ENCODE measurements at places on chromosomes 11 and 22. TPM values are rescaled to one million over a fixed set of nuclear protein-coding genes. Genes with fewer than 3 reads are reported as not detected.

Gene HEPHL1
- total RNA-seq: 0.05 TPM

Gene TEX54
- not detected for total RNA-seq

Gene VSIG10L2
- 0.31 TPM for total RNA-seq

Gene ANO5
- 4.1 TPM for total RNA-seq

Gene CD6
- 0.70 TPM for total RNA-seq

DNA sequence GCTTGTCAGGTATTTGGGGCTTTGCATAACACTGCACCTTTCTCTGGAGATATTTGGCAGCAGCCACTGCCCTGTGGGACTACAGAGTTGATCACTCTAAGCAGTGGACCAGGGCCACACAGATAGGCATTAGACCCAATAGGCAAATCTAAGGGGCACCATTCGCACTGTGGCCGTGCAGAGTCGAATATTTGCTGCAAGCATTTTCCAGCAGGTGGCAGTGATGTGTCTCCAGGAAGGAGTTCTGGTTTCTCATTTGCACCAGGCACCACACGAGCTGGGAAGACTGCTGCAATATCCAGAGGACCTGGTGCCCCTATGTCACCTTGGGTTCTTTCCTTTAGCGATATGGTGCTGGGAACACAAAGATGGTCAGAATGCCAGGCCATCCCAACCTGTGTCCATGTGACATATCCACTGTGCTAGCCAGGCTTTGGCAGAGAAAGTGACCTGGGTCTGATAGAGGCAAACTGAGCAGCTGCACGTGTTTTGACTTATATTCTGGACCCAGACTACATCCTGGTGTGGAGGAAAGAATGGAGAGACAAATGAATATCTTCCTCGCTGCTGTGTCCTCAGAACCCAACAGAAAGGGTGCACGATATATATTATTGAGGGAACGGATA lies 318.7 kb downstream of the BUD13 start:
- no peak overlapping the region for H3K4me3 ChIP-seq
- DNase-seq: no peak
- peaks cover 17% of the 10 kb centered on the region for H3K4me1 ChIP-seq

DNA sequence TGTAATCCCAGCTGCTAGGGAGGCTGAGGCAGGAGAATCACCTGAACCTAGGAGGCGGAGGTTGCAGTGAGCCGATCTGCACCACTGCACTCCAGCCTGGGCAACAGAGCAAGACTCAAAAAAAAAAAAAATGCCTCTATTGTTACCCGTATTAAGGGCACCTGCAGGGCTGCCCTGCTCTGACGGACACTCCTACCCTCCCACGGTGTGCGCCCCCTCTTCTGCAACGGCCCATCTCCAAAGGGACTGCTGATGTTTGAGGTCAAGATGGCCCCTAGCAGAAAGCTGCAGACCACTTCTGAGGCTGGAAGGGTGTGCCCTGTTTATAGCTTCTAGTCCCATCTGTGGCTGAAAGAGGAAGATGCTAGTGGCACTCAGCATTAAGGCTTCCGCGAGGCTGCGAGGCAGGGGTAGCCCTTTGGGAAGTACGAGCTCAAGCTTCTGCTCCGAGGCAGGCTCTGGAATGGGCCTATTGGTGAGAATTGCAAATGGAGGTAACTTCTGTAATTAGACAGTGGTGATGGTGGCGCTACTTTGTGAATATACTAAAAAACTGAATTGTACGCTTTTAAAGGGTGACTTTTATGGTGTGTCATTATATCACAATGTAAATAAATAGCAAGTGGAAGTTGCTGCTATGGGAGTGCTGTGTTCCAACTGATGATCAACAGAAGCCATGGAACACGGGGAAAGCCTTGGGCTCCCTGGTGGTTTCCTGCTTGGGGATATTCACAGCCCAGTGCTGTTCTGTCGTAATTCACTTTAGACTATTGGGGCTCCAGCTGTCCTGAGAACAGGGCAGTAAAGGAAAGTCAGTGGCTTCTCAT lies 24.3 kb downstream of the ARFGAP2 start:
- peaks cover 10% of the 10 kb centered on the region for H3K36me3 ChIP-seq
- no peak overlapping the region for H3K4me3 ChIP-seq
- DNase-seq: no peak
- peak overlapping the region; percentile 15 for H3K27ac ChIP-seq

GRCh38 chr22:30830907-30831306 lies 136.2 kb downstream of the OSBP2 start:
- H3K27ac ChIP-seq: no peak overlapping the region
- peaks cover 20% of the 10 kb centered on the region for H3K27me3 ChIP-seq
- no peak overlapping the region for H3K4me3 ChIP-seq
- H3K36me3 ChIP-seq: no peaks in the 10 kb centered on the region

DNA sequence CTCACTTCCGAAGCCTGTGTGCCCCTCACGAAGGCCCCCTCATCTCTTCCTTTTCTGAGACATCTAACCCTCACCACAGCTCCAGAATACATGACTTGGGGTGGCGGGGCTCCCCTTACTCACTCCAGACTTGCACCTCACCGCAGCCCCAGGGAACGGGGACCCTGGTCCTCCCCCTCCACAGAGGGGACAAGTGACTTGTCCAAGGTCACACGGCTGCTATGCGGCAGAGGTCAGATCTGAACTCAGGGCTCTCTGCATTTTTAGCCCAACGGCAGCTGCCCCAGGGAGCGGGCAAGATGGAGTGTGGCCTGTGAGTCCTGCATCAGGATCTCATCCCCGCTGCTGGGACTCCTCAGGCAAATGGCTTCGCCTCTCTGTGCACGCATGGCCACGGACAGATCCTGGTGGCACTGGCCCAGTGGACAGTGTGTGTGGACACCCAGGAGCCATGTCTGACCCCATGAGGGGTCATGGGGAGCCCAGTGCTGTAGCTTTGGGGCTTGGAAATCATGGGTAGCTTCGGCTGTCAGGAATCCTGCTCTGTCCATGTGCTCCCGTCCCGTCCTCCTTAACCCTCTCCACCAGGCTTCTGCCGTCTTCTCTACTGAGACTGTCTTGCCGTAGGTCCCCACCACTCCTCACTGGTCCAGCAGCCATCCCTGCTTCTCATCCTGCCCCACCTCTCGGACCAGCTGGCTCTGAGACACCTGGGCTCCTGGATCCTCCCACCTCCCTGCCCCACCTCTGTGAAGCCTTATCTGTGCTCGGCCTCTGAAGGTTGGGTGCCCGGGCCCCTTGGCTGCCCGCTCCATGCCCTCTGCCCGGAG lies 48.0 kb upstream of the CARS1 start:
- peak; percentile 64 for DNase-seq
- no peaks in the 10 kb centered on the region for H3K27me3 ChIP-seq
- H3K27ac ChIP-seq: no peak overlapping the region
- H3K36me3 ChIP-seq: no peaks in the 10 kb centered on the region
- H3K4me3 ChIP-seq: no peak overlapping the region

DNA sequence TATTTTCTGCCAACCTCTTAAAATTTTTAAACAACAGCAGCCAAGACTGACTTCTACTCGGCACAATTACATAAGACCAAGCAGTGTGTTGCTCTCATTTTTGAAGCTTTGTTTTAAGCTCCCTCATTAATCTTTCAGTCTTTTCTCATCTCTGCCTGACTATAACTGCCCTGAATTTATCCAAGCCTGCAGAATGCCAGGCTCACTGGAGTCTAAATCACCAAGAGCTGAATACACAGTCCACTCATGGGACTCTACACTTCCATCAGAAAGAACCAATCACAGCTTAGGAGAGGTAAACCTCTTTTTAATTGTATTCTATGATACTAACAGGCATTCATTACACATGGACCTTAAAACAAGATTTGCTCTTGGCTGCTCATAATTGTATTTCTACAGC lies 178.7 kb downstream of the CADM1 start:
- H3K27ac ChIP-seq: no peak overlapping the region
- H3K4me1 ChIP-seq: peaks cover 9% of the 10 kb centered on the region
- no peak for DNase-seq
- H3K36me3 ChIP-seq: peaks cover 9% of the 10 kb centered on the region

DNA sequence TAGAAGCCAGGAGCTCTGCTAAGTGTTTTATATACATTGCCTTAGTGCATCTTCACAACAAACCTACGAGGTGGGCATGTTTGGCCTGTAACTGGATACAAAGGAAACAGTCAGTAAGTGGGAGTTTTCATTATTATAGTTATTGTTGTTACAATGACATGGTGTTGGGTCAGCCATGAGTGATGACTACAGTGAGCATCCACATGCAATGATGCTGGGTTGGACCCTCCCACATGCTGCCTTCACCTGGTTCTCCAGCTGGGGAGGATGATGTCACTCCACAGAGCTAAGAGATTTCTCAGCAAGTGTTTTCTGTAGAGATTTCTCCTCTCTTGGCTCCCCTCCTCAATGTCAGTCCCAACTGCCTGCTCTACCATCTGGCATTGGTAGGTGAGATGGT lies 59.3 kb downstream of the EHF start:
- no peak overlapping the region for H3K27ac ChIP-seq
- no peak overlapping the region for H3K4me3 ChIP-seq
- H3K36me3 ChIP-seq: no peaks in the 10 kb centered on the region
- peaks cover 5% of the 10 kb centered on the region for H3K4me1 ChIP-seq
- no peaks in the 10 kb centered on the region for H3K27me3 ChIP-seq

- peaks cover 3% of the 10 kb centered on the region for H3K27me3 ChIP-seq
- H3K36me3 ChIP-seq: no peaks in the 10 kb centered on the region
- DNase-seq: no peak
Observed at GRCh38 chr22:32751065-32751767, 50.3 kb upstream of the TIMP3 start.

GRCh38 chr11:32034680-32035079 lies 56.2 kb upstream of the RCN1 start:
- no peak overlapping the region for H3K27ac ChIP-seq
- H3K36me3 ChIP-seq: no peaks in the 10 kb centered on the region
- no peak overlapping the region for H3K4me3 ChIP-seq
- peaks cover 16% of the 10 kb centered on the region for H3K27me3 ChIP-seq
- no peaks in the 10 kb centered on the region for H3K4me1 ChIP-seq

GRCh38 chr22:46202897-46203600 lies 47.0 kb downstream of the CDPF1 start:
- H3K27me3 ChIP-seq: no peaks in the 10 kb centered on the region
- H3K36me3 ChIP-seq: peaks cover 15% of the 10 kb centered on the region
- H3K4me1 ChIP-seq: no peaks in the 10 kb centered on the region
- H3K27ac ChIP-seq: no peak overlapping the region
- DNase-seq: no peak

GRCh38 chr11:59394186-59394585 lies 32.0 kb downstream of the OR5A2 start:
- no peak overlapping the region for H3K4me3 ChIP-seq
- H3K4me1 ChIP-seq: no peaks in the 10 kb centered on the region
- no peak for DNase-seq
- H3K27ac ChIP-seq: no peak overlapping the region
- H3K27me3 ChIP-seq: no peaks in the 10 kb centered on the region

DNA sequence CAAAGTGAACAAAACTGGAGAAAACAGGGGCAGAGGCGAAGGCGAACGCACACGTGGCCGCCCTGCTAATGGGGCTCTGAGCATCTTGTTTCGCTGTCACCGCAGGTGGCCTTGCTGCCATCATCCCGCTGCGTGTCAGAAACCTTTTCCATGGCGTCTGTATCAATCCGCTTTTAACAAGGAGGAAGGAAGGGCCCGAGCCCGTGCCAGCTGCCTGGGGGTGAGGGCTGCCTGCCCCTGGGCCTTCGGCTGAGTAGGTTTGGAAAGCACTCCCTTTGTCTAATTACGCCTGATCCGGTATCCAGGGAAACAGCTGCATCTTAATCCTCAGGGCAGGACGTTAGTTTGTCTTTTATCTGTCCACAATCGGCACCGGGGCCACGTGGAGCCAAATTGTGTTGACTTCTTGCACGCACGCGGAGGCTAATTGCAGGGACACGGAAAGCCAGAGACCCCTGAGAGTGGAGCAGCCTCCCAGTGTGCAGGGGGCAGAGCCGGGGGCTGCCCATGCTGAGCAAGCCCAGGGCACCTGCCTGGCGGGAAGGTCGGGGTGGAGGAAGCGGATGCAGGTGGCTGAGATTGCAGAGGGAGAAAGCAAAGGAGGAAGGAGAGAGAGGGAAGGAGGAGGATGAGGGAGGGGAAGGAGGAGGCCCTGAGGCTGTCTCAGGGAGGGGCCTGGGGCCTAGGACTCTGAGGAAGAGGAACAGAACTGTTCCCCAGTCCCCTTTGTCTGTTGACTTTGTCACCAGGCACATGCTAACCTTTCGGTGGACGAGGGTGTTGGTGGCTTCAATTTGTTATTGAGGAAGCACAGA lies 19.2 kb upstream of the TH start:
- H3K27me3 ChIP-seq: peaks cover 5% of the 10 kb centered on the region
- peak overlapping the region; percentile 44 for H3K4me3 ChIP-seq
- DNase-seq: no peak
- H3K36me3 ChIP-seq: no peaks in the 10 kb centered on the region
- H3K27ac ChIP-seq: peak overlapping the region; percentile 79

GRCh38 chr11:113675565-113675964 lies 30.5 kb downstream of the TMPRSS5 start:
- H3K27me3 ChIP-seq: peaks cover 21% of the 10 kb centered on the region
- H3K4me1 ChIP-seq: peaks cover 30% of the 10 kb centered on the region
- H3K4me3 ChIP-seq: no peak overlapping the region
- no peak for DNase-seq

DNA sequence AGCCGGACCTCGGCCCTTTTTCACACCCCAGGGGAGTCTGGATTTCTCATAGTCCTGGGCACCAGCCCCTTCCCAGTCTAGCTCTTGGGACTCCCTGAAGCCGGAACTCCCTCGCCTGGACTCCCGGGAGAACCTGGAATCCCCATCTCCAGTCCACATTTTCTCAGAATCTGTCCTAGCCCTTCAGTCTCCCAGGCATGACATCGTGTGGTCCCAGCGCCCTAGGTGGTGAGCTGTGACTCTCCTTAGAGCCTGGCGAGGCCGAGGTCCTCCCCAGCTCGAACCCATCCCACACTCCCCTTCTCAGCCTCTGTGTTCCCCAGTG lies 673 bp upstream of the DUSP18 start:
- peaks cover 5% of the 10 kb centered on the region for H3K36me3 ChIP-seq
- peak overlapping the region; percentile 96 for H3K4me3 ChIP-seq
- peaks cover 11% of the 10 kb centered on the region for H3K27me3 ChIP-seq
- peak overlapping the region; percentile 85 for H3K27ac ChIP-seq
- peaks cover 8% of the 10 kb centered on the region for H3K4me1 ChIP-seq

DNA sequence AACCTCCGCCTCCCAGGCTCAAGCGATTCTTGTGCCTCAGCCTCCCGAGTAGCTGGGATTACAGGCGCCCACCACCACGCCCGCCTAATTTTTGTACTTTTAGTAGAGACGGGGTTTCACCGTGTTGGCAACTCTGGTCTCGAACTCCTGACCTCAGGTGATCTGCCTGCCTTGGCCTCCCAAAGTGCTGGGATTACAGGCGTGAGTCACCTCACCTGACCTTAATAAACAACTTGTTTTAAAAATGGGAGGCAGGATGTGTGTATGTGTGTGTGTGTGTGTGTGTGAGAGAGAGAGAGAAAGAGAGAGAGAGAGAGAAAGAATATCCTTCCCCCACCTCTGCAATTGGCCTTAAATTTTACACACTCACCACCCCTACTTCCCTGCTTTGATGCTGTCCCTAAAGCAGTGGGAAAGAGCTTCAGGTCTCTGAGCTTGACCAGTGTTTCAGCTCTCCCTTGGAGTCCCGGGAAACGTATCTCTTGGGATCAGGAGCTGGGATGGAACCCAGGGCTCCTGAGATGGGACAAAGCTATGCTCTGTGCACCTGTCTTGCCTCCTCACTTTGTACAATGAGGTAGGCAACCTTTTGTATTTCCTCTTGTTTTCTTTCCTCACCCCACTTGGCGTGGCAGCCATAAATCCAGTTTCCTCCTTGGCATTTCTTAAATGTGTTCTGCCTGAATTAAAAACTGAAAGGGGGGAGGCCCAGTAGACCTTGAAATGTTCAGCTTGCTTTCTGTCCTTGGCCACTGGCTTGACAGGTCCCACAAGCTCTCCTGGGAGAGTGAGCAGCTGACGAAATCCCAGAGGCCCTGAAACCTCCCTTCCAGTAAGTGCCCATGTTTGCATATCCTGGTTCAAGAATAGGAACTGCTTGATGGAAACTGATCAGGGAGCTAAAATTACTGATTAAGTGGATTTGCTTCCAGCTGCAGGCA lies 17.8 kb upstream of the XBP1 start:
- no peaks in the 10 kb centered on the region for H3K27me3 ChIP-seq
- peak overlapping the region; percentile 92 for H3K27ac ChIP-seq
- H3K4me3 ChIP-seq: peak overlapping the region; percentile 71
- H3K4me1 ChIP-seq: peaks cover 35% of the 10 kb centered on the region
- no peak for DNase-seq
